Fibroblast of the aortic adventitia (primary cell): ENCODE measurements at places on chromosomes 3 and 15.

- DNase-seq: no peak
Observed at GRCh38 chr15:31516440-31516839, 189.8 kb downstream of the KLF13 start.

DNA sequence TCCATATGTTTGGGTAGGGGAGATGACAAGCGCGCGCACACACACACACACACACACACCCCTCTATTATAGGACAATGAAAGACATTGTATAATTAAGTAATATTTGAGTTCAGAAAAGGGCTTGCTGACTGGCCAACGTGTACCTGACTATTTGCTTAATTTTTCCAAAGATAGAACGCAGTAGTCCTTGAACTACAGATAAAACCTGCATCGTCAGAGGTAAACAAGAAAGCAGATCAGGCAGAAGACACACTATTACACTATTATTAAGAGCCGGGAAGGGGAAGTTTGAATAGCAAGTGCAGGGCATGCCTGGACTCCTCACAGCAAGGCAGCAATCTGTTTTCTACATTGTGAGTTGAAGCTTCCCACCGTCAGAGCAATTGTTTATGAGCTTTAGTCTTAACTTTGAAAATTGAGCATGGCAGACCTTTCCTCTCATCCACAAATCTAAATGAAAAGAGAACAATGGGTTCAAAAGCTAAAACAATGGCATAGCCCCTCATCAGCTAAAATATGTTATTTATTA, 427.7 kb downstream of the GABRG3 start:
- DNase-seq: no peak

DNA sequence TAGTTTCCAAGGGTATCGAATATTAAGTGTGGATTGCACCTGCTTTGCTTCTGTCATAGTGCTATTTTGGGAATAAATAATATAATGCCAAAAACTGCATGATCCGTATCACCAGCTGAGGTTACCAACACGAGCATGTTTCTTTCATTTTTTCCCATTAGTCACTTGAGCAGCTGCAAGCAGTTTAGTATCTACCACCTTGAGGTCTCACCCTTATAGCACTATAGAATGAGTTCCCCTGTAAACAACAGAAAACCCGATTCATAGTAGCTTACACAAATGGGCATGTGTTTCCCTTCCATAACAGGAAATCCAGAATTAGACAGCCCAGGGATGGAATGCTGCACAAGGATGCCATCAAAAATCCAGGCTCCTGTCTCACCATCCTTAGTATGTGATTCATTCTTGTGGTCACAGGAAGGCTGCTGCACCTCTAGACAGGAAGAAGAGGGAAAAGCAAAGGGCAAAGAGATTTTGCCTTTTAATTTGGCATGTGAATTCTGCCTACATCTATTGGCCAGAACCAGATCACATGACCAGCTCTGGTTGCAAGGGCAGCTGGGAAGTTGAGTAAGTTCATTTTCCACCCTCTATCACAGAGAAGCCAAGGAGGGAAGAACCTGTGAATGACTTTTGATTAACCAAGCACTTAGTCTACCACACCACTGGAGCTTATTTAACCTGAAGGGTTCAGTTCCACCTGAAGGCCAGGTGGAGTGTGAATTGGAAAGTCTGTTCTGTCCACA, 91.3 kb upstream of the SLC25A36 start:
- DNase-seq: no peak

DNA sequence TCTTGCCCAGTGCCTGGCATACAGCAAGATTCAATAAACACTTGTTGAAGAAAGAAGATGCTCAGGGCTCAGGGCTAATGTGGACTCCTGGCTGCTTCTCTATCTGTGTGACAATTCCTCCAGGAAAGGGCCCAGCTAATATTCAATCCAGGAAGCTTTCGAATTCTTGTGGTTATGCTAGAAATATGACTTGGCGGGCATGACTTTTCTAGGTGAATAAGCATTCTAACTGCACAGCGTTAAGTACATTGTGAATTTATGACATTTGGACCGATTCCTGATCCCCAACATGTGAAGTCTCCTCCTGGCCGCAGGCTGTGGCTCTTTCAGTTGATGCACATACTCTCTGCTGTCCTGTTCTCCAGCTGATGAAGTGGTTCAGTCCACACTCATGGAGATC, 117.0 kb downstream of the IMPG2 start:
- peak; percentile 32 for DNase-seq

- DNase-seq: no peak
Observed at GRCh38 chr3:106255870-106256248, 387.0 kb upstream of the CBLB start.

- no peak for DNase-seq
Observed at GRCh38 chr3:40801284-40801741, 276.6 kb downstream of the ZNF621 start.

DNA sequence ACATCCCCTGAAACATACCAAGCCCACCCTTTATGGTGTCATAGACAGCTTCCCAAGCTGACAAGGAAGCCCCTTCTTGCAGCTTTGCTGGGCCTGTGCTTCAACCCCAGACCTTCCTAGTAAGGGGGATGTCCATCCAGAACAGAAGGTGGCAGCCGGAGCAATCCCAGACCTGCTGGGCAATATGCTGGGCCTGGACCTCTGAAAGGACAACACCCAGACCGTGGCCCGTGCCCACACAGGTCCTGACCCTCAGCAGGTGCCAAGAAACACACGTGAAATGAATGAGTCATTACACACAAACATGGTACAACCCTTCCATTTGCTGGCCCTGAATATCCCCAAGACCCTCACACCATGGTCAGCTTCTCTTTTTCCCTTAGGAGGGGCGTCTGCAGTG, 19.8 kb upstream of the VILL start:
- DNase-seq: no peak

GRCh38 chr3:41244620-41245336, 45.5 kb downstream of the CTNNB1 start:
- no peak for DNase-seq

DNA sequence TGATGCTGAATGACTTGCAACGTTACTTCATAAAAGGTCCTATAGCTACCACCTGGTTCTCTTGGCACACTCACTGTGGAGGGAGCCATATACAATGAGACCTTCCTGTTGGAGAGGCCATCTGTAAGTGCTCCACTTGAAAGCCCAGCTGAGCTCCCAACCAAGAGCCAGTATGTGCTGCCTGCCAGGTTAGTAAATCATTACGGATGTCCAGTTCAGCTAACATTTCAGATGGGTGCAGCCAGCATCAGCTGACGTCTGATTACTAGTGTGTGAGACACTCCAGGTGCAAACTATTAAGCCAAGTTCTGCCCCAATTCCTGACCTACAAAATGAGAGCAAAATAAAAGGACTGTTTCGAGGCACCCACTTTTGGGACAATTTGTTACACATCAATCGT, 274.4 kb upstream of the ROBO2 start:
- no peak for DNase-seq

DNA sequence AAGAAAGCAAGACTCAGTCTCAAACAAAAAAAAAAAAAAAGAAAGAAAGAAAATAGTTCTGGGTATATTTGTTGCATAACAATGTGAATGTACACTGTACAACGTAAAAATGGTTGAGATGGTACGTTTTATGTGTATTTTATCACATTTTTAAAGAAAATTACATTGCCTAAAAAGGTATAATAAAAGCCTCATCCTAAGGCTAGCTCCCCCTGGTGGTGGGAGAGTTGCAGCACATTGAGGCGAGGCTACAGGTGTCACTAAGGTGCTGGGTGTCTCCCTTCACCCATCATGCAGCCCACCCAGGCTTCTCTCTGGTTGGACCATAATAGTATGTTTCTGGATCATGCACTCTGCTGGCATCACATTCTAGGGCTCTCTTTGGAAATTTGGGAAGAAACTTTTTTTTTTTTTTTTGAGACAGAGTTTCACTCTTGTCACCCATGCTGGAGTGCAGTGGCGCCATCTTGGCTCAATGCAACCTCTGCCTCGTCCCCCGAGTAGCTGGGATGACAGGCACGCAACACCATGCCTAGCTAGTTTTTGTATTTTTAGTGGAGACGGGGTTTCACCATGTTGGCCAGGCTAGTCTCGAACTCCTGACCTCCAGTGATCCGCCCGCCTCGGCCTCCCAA, 12.4 kb upstream of the RAB11A start:
- DNase-seq: peak; percentile 65

- no peak for DNase-seq
Observed at GRCh38 chr3:170621256-170621655, 35.4 kb upstream of the SLC7A14 start.

DNA sequence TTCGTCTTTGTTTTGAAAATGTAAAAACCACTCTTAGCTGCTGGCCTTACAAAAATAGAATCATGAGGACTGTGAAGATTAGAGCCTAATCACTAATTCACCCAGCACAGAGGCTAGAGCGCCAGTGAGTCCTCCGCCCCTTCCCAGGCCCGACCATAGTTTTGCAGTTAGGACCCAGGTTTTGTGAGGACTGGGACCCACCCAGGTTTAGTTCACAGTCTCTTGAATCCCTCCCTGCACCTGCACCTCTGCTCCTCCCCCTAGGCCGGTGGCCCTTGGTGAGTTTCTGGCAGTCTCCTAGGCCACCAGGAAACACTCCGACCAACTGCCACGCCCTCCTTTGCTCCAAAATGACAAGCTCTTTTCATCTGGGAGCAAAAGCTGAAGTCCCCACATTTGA, 136.0 kb upstream of the CCDC54 start:
- no peak for DNase-seq

DNA sequence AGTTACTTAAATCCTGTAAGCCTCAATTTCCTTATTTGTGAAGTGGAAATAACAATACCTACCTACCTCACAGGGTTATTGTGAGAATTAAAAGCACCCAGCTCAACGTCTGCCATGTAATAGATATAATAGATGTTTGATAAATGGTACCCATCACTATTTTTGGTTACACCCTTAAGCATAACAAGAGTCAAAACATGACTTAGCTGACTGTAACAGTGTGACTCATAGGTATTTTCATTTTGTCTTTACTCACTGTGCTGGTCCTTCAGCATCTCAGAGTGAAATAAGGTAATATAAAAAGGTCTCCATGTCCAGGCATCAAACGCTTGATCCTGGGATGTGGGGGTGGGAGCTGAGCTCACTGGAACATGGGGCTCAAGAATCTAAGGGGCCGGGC, 3.1 kb downstream of the CPLX3 start:
- peak; percentile 45 for DNase-seq

DNA sequence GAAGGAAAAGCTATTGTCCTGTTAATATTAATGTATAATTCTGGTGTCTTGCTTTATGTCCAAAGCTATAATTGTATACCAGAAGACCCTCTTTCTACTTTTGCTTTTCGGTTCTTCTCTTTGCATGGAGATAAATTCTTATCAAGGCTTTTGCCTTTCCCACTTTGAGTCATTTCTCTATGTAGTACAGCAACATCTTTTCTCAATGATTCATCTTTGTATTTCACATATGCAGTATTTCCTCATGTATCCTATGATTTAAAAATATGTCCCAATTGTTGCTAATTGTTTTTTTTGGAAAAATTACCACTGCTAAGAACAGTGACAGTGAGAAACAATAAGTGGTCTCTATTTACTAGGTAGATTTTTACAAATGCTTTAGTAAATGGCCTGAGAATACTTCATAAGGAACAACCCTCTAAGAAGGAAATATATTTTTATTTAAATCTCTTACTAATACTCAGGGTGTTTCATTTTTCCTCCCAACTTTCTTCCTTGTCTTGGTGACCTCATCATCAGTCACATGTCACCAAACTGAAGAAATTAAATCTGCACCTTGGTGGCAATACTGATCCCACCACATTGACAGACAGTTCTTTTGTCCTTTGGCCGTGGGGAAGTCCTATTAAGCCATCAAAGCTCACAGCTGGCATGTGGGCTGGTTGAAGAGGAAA, 290.6 kb downstream of the SATB1 start:
- DNase-seq: peak; percentile 79

DNA sequence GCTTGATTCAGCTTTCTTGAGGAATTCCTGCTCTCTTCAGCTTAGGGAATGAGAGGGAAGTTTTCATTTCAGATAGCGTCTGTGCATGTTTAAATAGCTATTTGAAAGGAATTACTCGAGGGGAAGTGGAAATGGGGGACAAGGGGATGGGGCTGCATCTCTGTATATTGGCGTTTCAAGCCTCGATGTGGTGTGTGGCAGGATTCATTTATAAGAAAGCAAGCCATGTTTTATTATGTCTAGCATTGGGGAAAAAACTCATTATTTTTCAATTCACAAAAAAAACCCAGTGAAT, 1.0 kb downstream of the ATP2C1 start:
- DNase-seq: peak; percentile 35

DNA sequence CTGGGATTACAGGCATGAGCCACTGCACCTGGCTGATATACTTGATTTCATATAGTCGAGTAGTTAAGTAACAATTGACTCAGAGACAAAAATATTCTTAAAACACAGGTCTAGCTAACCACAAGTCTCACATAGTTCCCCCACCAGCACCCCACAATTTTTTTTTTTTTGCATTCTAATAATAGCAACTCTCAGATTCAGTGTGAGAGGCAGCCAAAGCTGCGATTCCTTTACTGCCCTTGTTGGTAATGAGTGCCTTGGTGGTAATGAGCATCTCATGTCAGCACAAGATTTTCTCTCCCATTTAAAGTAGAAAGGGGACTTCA, 72.5 kb downstream of the WWTR1 start:
- DNase-seq: no peak

GRCh38 chr3:30810625-30811024, 83.8 kb downstream of the GADL1 start:
- peak; percentile 23 for DNase-seq
